HFF-Myc (cell line): ENCODE measurements at places on chromosomes 2 and 18.

- DNase-seq = no peak
Observed at GRCh38 chr2:37643730-37644078, 27.7 kb downstream of the CDC42EP3 start.

DNA sequence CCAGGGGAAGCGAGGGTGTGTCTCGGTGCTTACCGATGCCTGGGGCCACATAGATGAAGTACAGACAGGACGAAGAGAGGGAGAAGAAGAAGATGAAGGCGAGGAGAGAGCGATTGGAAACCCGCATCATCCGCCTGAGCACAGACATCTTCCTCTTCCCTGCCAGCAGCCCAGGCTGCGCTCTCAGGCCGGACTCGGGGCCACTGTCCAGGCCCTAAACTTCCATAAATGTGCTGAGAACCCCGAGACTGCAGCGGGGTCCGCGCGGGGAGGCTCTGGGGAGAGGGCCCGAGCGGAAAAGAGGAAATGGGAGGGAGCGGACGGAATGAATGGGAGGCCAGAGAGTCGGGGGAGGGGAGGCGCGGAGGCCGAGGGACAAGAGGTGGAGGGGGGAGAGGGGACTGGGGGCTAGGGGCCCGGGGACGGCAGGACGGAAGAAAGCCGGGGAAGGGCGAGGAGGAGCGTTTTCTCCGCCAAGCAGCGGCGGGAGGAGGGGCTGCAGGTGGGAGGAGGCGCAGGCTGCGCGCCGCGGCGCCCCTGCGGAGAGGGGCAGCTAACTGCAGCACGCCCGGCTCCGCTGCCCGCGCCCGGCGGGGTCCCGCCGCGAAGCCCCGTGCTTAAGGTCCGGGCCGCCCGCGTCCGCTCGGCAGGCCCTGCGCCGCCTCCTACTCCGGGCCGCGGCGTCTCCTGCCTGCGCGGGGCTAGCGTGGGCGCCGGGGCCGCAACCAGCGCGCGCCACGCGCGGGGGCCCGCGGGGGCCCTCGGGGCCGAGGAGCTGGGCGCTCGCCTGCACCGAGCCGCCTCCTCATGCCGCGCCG lies at the start of gene B4GALT6:
Gene B4GALT6, minus strand, starts transcription at position 303 of the 818 bp plus-strand sequence. Its CDS starts 155 bp downstream, at position 148.
- no peak for DNase-seq

- no peak for DNase-seq
Observed at GRCh38 chr2:179440642-179441251, 176.1 kb upstream of the SESTD1 start.

DNA sequence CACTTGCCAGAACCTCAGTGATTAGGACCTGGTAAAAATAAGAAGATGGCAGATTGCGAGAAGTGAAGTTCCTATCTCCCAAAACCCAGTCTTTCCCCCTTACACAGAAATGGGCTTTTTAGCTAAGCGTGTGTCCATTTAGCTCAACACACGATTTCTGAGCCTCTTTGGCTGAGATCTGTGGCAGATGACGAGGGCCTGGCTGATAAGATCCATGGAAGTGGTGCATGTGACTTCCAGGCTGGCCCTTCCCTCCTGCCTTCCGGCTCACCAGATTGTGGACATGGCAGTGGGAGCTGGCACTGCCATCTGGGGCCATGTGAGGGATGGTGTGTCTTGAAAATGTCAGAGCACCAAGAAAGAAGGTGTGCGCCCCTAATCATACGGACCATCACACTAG lies 41.0 kb upstream of the ZFP36L2 start:
- DNase-seq = no peak

GRCh38 chr18:33022370-33022769 lies 249.5 kb upstream of the KLHL14 start:
- DNase-seq = no peak

GRCh38 chr2:188765522-188766470 lies 208.4 kb upstream of the COL3A1 start:
- DNase-seq = no peak

DNA sequence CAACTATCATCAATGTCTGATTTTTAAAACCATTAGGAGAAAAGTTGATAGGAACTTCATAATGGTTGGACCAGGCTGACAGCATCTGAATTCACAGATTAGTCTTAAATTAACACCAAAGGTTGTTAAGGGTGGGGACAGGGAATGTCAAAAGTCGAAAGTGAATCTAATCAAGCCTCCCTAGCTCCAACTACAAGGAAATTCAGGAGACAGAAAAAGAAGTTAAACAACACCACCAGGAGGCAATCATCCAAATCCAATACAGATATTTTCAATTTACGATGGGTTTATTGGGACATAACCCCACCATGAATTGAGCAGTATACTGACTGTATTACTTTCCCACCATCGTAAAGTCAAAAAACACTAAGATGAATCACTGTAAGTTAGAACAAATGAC lies 32.8 kb downstream of the ATF2 start:
- no peak for DNase-seq

DNA sequence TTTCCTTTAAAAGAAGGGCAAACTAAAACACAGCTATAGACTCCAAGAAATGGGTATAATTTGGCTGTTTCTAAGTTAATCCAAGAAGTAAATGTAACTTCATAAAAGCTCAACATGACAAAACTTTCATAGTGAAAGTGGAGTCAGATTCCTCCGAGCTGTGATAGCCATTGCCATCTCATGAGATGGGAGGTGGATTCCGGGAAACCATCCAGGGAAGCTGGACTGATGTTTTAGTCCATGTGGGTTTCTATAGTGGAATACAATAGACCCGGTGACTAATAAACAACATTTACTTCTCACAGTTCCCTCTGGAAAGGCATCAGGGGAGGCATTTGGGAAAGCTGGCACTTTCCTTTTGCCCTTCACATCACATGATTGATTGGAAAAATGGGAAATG lies 10.0 kb upstream of the LAPTM4A start:
- no peak for DNase-seq

DNA sequence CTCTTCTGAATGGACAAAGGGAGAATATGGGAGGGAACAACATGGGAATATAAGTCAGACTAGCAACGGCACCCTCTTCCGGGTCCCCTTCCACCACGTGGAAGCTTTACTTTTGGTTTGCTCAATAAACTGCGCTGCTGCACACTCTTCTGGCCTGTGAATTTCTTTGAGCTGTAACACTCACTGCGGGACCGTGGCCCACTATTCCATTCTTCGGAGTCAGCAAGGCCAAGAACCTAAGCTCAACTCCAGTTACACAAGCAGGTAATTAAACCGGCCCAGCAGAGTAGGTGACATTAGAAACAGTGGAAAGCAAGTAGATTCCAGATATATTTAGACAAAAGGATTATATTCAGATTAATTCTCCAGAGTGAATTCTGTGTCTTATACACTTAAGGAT lies 697.4 kb upstream of the NXPH2 start:
- DNase-seq = no peak

GRCh38 chr18:72895548-72895947 lies 27.8 kb upstream of the NETO1 start:
- DNase-seq = no peak

GRCh38 chr2:39356922-39357639 lies 80.0 kb downstream of the MAP4K3 start:
- no peak for DNase-seq

GRCh38 chr18:39314595-39314994 lies 1749.0 kb upstream of the CELF4 start:
- DNase-seq = no peak

DNA sequence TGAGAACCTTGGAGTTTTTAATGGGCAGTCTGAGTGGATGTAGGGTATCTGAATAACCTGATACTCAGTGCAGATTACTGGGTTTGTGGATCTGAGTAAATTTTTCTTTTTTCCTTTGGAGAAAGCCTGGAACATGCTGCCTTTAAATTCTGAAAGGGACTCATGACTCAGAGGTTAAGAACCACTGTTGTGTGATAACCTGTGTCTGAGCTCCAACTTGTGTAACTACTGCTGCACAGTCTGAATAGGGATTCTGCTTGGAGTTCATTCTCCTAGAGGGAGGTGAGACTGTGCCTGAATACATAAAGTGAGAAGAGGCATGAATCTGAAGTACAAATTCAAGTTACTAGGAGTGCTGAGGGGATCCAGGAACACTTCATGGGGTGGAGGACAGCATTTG lies 36.2 kb downstream of the KDM3A start:
- DNase-seq = no peak
